PC-9 (cell line): ENCODE measurements at places on chromosomes 3 and 15. TPM values are rescaled to one million over a fixed set of nuclear protein-coding genes. Genes with fewer than 3 reads are reported as not detected.

Gene FANCD2OS
- total RNA-seq, result not detected in 2 replicates

Gene A4GNT
- total RNA-seq, result not detected in 2 replicates

Gene RASA2
- 17.1 and 18.4 TPM in 2 replicates for total RNA-seq

Gene CACNA2D2
- total RNA-seq, result not detected in 2 replicates
